ENCODE measurements at places on chromosomes 3 and 15.

DNA sequence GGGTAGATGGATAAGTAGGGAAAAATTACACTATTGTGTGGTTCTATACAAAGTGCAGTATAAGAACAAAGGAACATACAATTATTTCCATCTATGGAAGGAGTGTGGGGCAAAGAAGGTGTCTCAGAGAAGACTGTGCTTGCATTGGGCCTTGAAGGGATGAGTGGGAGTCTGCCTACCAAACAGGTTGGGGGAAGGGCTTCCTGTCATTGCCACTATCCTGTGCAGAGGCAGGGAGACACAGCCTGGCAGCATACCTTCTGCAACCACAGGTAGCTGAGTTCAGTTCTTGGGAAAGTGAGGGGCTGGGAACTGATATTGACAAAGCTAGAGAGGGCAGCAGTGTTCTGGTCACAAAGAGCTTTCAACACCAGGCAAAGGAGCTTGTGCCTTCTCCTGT, 3.4 kb downstream of the TIMP4 start:
- DNase-seq = no peak

DNA sequence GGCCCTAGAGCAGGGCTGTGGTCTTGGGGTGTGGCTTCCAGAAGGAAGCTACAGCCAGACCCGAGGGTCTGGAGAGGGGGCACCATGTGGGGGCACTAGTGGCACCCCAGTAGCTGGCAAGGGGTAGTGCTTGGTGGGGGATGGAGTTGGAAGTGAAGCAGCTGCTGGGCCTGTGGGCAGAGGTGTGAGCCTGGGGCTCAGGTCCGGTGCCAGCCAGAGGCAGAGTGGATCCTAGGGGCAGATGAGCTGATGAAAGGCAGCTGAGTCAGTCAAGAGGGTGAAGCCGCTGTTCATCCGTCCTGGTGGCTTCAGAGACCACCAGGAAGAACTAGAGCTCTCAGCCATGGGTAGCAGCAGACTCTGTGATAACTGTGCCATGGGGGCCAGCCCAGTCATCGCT, 172.6 kb downstream of the TBC1D2B start:
- DNase-seq = no peak

- no peak for DNase-seq
These were observed 411.2 kb upstream of the TBL1XR1 start for GRCh38 chr3:177608443-177608842.

GRCh38 chr3:163450698-163451097, 1627.6 kb downstream of the SI start:
- no peak for DNase-seq

- DNase-seq = no peak
These were observed 31.5 kb upstream of the VEPH1 start for GRCh38 chr3:157534725-157535161.

- no peak for DNase-seq
These were observed 16.9 kb downstream of the C3orf22 start for GRCh38 chr3:126541628-126542339.

GRCh38 chr3:68056556-68056955, 402.1 kb upstream of the SUCLG2 start:
- DNase-seq = no peak

- no peak for DNase-seq
These were observed 48.4 kb upstream of the SPPL2A start for GRCh38 chr15:50813865-50814264.

DNA sequence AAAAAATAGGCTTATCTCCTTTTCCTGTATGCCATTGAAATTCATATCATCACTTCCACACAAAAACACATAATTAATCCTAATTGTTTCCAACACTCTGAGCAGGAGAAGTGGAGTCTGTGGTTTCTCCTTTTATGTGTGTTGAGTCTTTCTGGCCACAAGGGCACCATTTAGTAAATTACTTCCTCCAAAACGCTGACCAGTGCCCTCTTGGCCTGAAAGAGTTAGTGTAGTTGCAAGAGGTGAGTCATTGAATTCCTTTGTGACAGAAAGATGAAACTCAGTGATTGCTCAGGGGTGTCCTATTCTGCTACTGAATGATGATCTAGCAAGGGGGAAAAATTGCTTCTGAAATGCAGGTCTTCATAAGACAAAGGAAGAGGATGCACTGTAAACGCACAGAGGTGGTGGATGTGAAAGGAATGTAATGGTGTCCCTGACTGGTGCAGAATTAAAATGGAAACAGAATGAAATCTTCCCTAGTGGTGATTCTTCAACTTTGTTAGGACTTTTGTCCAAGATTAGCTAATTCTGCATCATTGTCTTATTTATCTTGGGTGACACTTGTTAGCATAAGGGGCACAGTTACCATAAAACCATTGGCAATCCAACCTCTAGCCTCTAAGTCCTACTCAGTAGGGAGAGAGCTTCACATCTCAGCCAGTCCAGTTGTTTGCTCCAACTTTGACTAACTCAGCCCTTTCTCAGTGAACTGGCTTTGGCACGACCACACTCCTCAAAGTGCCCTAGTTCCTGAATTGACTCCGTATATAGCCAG, 208.4 kb upstream of the NANOGP8 start:
- DNase-seq = no peak

DNA sequence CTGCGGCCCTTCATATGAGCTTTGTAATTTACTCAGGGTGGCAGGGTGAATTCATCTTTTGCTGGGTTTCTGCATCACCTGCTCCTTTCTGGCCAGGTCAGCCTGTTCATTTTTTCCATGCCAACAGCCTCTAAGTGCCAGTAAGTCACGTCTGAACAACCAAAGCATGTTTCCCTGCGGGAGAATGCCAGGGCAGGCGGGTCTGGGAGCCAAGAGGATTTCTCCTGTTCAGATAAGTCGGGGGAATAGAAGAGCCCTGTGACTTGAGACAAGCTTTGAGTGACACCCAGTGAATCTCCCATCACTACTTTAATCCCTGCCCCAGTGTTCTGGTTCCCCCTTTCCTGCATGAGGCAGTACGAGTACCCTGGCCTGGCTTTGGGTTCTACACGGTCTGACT, 153.1 kb downstream of the PGPEP1L start:
- no peak for DNase-seq

GRCh38 chr3:126034481-126035361, 49.2 kb downstream of the SLC41A3 start:
- no peak for DNase-seq

GRCh38 chr15:35986191-35986721, 440.3 kb upstream of the DPH6 start:
- DNase-seq = no peak

GRCh38 chr15:93040288-93041158, 48.5 kb downstream of the RGMA start:
- no peak for DNase-seq

- DNase-seq = no peak
These were observed 439.0 kb upstream of the GOLIM4 start for GRCh38 chr3:168534761-168535160.

DNA sequence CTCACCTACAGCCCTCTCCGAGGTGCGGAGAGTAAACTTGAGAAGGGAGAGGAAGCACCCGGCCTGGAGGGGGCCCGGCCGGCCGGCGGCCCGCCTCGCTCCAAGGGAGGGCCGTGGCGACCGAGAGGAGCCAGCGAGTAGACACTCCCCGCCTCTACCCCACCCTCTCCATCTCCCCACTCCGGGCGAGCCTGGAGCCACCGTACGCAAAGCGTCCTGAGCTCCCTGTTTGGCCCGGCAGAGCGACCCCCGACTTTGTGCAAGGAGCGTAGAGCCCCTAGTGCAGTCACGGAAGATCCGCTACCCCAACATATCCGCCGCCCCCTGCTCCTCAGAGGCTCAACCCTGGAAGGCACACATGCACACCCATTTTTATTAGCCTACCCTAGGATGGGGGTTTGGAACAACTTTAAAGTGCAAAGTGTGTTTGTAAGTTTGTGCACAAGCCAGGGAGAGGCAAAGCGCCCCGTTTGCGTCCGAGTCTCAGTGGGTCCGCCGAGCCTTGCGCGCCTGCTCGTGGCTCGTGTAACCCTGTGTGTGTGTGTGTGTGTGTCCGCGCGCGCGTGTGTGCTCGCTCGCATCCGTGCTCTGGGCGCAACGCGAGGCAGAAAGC, 508 bp upstream of the SMAD6 start:
- DNase-seq = no peak

- no peak for DNase-seq
These were observed 12.7 kb downstream of the C3orf22 start for GRCh38 chr3:126546013-126546412.

GRCh38 chr3:41239587-41239986, 40.3 kb downstream of the CTNNB1 start:
- no peak for DNase-seq

DNA sequence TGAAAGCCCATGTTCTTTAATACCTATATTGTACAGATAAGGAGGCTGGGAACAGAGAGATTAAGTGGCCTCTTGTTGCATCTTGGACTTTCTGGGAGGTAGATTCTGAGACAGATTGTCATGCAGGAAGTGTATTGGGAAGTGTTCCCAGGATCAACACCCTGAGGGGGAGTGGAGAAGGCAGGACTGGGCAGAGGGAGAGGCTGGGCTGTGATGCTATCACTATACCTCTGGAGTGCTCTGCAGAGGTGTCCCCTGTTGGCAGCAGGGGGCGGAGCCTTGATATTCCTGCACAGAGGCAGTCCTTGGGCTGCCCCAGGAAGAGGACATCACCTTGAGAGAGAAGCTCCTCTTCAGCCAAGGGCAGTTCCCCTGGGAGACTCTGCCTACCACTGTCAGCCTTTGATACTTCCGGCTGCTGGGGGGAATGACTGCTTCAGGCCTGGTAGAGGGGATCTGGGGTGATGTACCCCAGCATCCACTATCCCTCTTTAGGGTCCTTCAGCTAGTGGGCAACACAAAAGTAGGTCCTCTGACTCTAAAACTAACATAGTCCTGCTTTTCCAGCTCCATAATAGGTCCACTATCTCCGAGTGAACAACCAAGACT, 97.4 kb upstream of the RNU6-1 start:
- no peak for DNase-seq

- no peak for DNase-seq
These were observed 509.1 kb downstream of the FOXP1 start for GRCh38 chr3:71074423-71074822.

- no peak for DNase-seq
These were observed 476.5 kb upstream of the TPRG1 start for GRCh38 chr3:188695241-188695640.

DNA sequence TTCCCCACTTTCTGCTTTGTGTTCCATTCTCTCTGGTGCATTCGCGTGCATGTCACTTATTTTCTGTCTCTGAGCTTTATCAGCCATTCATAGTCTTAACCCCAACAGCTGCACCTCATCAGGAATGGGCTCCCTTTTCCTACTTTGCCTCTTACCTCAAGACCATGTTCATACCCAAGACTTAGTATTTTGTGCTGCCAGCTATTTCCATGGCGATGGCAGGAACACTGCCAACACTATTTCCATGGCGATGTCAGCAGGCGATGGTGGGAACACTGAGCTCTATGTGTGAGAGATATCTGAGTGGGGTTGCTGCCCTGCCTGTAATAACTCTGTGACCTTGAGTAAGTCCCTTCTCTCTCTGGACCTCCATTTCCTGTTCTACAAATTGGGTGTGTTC, 5.5 kb downstream of the ZNF35 start:
- no peak for DNase-seq

DNA sequence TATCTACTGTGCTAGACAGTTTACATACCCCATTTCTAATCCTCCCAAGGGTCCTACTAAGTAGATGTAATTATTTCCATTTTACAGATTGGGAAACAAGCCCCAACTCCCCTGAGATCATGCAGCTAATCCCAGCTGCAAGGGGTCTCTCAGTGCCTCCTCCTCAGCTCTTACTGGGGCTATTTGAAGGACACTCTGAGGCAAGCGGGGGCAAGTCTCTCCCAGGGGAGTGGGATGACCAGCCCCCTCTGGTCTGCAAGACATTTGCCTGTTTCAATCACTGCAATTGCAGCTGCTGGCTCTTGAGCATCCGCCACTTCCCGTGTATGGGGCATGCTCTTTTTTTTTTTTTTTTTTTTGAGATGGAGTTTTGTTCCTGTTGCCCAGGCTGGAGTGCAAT, 11.4 kb downstream of the LAMP3 start:
- no peak for DNase-seq

- DNase-seq = no peak
These were observed 40.0 kb downstream of the ARRDC4 start for GRCh38 chr15:98000249-98001203.

DNA sequence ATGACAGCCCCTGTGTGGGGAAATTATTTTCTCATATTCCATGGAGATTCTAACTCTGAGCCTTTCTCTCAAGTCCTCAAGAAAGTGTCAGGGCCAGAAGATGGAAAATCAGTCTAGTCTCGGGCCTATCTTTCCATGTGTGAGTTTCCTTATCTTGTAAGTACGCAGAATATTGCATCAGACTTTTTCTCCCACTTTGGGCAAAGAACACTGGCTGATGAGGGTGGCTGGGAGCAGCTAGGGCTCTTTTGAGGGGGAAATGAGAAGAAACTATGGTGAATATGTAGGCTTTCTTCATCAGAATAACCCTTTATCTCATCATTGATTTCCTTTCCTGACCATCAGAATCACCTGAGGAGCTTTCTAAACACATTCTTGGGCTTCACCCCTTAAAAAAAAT, 264.0 kb downstream of the CLSTN2 start:
- DNase-seq = no peak

DNA sequence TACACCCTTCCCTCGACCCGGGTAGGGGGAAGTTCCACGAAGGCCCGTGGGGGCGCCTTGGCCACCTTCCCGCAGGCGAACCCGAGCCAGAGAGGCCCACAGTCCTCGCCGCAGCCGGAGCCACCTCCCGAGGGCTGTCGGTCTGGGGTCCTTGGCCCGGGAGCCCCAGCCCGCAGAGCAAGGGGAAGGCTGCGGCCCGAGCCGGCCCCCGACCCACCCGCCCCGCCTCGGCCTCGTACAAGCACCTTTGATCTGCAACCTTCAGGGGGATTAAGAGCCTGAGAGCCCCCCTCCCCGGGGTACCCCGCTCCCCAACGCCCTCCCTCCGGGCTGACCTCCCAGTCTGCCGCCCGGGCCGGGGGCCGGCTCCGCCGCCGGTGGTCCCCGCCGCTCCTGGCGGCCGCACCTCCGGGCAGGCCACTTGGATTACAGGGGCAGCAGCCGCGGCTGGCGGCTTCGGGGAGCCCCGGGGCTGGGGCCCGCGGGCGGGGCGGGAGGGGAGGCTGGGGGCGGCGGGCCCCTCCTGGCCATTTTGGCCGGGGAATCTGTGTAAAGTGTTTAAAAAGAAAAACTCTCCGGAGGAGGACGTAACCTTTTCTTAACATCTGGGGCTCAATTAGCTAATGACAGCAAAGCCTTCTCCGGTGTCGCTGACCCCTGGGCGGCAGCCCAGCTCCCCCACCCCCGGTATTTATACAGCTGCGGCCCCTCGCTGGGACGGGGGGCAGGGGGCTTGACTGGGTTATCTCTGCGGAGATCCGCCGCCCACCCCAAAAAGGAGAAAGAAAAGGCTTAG, 40.2 kb downstream of the EPHB3 start:
- no peak for DNase-seq

Data from NCI-H524 treated with DMSO at 0.1 percent for 48 hours (cell line).